ENCODE measurements at places on chromosomes 1 and 21.

- no peak for DNase-seq
These were observed 254.4 kb upstream of the CSF3R start for GRCh38 chr1:36737038-36737555.

DNA sequence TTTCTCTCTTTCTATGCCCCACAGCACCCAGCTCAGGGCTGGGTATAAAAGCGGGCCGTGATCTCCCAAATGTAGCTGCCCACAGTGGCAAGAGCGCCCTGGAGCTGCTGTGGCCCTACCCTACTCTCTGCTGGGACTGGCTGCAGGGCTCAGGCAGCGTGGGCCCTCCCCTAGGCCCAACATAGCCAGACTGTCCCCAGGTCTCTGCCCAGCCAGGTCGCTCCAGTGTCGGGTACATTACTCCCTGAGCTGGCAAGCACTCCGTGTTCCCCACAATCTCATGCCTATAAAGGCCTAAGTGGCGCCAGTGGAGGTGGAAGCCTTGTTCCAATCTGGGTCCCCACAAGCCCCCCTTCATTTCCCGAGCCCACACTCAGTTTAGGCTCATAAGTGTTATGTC lies 66.2 kb downstream of the GLIS1 start:
- DNase-seq = no peak

- DNase-seq = no peak
These were observed 51.2 kb downstream of the POFUT2 start for GRCh38 chr21:45236481-45236880.

- no peak for DNase-seq
These were observed 325.7 kb upstream of the ST6GALNAC5 start for GRCh38 chr1:76541618-76542017.

- no peak for DNase-seq
These were observed 218.8 kb upstream of the RRP15 start for GRCh38 chr1:218066332-218066731.

DNA sequence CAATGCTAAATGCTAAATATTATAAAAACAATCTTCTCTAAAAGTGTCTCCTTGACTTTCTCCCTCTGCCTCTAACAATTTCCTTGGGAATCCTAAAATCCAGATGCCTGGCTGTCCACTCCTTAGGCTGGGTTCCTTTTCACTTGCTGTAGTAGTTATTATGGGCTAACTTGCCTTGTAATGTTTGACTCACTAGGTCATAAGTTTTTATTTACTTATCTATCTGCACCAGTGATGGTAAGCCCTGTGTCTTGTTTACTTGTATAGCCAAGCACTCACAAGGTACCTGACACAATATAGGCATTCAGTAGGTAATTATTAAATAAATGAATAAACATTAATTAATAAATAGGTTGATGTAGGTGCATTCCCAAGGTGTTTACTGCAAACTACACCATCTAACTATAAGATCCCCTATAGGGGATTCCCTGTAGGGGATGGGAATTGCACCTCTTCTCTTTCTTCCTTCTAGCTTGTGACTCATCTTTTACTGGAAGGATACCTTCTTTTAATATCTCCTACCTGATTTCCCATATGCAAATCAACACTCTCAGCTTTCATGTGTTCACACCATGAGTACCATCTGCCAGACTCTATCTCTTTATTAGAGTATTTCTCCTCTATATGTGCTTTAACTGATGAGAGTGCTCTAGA lies 14.7 kb upstream of the CHIA start:
- no peak for DNase-seq

Data from midbrain (tissue), 1 donor.